Upper lobe of right lung (tissue), 1 donor: ENCODE measurements at places on chromosomes 13 and 19. TPM values are rescaled to one million over a fixed set of nuclear protein-coding genes. Genes with fewer than 3 reads are reported as not detected.

Gene ZNF610
- 2.5 TPM for total RNA-seq

GRCh38 chr19:44527554-44527953 lies 1.9 kb downstream of the CEACAM20 start:
- H3K27ac ChIP-seq = no peak overlapping the region
- no peaks in the 10 kb centered on the region for H3K4me1 ChIP-seq
- no peak overlapping the region for H3K4me3 ChIP-seq
- DNase-seq = no peak
- no peaks in the 10 kb centered on the region for H3K36me3 ChIP-seq

DNA sequence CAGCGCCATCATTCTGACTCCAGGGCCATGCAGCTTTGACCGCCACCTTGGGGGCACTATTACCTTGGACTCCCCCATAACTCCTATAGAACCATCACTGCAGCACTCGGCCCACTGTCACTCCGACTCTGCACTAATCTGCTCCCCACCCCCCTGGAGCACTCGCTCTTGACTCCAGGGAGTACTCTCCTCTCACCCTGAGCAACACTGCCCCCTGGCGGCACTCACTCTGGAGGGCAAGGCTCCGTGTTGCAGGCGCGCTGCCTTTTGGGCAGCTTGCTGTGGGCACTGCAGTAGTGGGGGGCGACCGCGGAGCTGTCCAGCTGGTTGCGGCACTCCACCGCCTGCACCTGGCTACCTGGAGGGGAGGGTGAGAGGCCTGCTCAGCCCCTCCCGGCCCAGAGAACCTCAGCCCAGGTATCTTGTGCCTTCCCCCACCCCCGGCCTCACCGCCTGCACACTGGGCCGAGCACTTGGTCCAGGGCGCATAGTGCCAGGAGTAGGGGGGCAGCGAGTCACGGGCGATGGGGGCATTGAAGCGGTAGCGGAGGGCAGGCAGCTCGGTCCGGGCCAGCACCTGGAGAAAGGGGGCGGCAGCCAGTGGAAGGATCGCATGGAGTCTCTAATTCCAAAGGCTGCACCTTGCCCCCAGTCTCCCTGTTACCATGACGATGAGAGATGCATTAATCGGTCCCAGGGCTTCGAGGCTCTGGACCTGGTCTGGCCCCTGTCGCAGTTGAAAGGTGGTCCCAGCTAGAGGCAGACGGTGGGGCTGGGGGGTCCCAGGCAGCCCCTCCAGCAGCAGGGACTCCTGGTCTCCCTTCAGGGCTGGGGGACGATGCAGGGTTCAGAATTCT lies 8.9 kb upstream of the MYO1F start:
- no peak overlapping the region for H3K4me3 ChIP-seq
- peak; percentile 83 for DNase-seq
- H3K36me3 ChIP-seq = no peaks in the 10 kb centered on the region
- no peaks in the 10 kb centered on the region for H3K27me3 ChIP-seq
- no peaks in the 10 kb centered on the region for H3K4me1 ChIP-seq

DNA sequence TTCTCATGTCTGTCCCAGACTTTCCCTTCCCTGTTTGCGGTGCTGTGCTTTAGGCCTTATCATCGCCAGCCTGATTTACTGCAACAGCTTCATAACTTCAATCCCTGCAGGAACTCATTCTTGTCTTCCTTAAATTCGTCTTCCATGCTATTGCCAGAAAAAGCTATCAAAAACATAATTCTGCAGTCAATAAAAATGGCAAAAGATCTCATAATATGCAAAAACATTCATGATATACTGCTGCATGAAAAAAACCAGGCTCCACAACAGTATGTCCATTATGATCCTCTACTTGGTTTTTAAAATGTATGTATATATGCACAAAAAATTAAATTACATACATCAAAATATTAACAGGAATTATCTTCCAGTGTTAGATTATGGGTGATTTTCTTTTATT lies 28.4 kb downstream of the TGDS start:
- no peaks in the 10 kb centered on the region for H3K27me3 ChIP-seq
- no peak overlapping the region for H3K4me3 ChIP-seq
- H3K27ac ChIP-seq = no peak overlapping the region
